ENCODE measurements at places on chromosomes 1 and 21. TPM values are rescaled to one million over a fixed set of nuclear protein-coding genes. Genes with fewer than 3 reads are reported as not detected.

DNA sequence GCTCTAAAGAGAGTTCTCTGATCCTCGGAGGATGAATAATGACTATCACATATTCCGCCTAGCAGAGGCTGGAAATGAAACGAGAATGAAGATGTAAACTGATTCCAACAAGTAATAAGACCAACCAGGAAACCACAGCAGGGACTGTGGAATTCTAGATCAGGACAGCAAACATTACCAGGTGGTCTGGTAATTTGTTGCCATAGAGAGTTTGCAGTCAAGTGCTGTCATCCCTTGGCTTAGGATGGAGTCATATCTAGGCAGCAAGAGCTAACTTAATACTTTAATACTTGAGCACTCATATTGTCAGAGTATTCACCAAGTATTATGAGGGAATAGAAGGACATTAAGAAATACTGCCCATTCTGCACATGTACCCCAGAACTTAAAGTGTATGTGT lies 45.1 kb upstream of the MUTYH start:
- no peak for DNase-seq

DNA sequence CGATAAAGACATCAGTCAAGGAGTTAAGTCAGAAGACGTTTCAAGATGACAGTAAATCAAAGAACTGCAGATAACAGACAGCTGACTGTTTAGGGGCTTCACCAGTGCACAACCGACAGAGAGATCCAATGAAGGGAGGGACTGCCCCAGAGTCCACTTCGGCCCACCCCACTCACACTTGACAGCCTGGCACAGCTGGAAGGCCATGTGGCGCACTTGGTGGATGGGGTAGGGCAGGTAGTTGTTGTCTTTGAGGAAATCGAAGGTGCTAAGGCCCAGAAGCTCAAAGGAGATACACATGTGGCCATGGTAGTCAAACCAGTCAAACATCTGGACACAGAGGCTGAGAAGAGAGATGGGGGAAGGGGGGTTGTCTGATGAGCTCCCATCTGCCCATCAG lies 4.4 kb upstream of the SCAMP3 start:
- no peak for DNase-seq

- peak; percentile 76 for DNase-seq
Measured at GRCh38 chr1:22745669-22746585, 35.3 kb downstream of the EPHB2 start.

- no peak for DNase-seq
Measured at GRCh38 chr1:15066191-15066590, 87.4 kb upstream of the TMEM51 start.

LEFTY2 gene
- total RNA-seq: not detected

DNA sequence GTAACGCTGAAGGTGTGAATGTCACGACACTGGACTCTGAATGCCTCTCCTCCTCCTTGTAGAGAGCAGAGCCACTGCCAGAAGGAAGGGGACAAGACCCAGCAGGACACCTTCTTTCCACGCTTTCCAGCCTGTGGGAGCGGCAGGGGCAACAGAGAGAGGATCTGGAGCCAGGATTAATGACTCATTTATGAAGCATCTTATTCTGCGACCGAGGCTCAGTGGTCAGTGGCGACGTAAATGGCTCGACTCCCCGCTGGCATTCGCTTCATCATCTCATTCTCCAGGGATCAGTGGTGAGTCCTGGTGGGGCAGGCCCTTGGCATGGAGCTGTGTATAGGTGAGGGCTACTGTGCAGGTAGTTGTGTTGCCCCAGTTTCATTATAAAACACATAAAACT lies 4.6 kb downstream of the SLC37A1 start:
- no peak for DNase-seq

DNA sequence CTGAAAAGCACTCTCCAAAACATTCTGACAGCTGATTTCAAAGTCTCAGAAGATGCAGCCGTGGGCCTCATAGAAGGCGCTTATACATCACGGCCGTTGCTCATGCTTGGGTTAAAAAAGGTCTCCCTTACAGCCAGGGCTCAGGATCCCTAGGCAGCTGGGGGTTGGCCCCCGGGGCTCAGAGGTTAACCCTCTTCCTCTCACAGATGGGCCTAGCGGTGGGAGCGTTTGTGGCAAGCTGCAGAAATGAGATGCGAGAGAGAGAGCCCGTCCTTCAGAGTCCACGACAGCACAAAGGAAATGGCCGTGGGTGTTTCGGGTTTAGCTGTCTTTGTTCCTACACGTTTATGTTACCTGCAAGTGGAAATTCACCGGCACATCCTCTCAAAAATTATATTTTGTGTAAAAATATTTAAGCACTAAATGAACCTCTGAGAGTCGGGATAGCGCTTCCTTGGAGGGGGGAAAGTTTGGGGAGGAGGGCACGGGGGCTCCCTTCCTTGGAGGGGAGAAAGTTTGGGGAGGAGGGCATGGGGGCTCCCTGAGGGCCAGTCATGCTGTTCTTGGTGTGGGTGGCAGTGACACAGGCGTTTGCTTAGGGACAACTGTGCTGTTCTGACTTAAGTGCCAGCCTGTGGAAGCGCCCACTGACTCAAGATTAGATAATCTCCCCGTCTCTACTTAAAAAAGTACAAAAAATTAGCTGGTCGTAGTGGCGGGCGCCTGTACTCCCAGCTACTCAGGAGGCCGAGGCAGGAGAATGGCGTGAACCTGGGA lies 20.5 kb upstream of the PRDM15 start:
- DNase-seq: no peak

PALMD gene
- total RNA-seq: 3.0 TPM

DNA sequence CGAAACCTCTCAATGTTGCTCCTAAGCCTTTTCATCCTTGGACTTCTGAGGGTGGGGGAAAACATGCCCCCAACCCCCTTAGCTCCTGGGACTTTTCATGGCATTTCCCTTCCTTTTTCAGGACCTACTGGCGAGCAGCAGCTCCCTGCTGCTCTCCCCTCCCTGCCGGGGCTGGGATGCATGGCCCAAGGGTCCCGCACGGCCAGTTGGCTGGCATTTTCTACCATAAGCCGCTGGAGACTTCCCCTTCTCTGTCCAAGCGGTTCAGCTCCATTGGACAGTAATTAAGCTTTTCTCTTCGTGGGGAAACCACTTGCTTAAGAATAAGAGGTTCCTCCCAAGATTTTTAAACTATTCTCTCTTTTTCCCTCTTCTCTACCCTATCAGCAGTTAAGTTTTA lies 52.8 kb downstream of the FCRL5 start:
- no peak for DNase-seq

KAZN gene
- 17.1 TPM for total RNA-seq

SERPINC1 gene
- not detected for total RNA-seq

DNA sequence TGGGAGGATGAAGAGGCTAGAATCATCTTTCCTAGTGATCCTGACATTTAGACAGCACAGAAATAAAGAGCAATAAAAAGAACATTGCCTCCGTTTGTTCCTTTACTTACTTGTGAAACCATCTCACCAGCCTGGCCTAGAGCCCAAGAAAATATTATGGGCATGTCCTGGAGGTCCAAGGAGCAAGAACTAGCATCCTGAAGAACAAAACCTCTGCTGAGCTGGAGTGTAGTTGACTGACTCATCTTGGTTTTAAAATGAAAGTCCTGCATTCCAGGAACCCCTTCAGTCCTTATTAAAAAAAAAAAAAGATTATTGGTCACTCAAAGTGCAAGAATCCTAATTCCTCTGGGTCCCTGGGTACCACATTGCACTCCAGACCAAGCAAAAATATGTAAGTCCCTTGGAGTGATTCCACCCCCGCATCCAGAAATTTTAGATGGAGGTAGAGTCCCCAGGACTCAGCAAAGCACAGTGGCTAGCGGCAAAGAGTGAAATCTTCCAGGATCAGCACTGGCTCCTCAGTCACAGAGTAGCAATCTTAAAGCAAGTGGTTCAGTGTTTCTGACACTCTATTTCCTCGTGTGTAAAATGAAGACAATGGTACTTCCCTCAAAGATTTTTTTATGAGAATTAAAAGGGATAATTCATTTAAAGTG lies 7.0 kb downstream of the SMCP start:
- DNase-seq: no peak

DNA sequence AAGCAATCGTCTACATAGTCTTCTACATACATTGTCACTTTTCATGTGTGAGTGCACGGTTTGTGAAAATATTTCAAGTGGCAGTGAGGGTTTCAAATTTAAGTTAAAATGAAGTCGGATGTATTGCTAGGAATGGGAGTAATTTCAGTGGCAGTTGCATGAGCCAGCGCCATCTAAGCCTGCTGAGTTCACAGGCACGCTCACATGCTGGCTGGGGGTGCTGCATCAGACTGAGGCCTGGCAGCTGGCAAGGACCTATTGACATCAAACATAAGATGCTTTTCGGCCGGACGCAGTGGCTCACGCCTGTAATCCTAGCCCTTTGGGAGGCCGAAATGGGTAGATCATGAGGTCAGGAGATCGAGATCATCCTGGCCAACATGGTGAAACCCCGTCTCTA lies 80.7 kb downstream of the UBE4B start:
- DNase-seq: no peak

GRCh38 chr1:180031664-180032063 lies 77.1 kb downstream of the CEP350 start:
- no peak for DNase-seq

DNA sequence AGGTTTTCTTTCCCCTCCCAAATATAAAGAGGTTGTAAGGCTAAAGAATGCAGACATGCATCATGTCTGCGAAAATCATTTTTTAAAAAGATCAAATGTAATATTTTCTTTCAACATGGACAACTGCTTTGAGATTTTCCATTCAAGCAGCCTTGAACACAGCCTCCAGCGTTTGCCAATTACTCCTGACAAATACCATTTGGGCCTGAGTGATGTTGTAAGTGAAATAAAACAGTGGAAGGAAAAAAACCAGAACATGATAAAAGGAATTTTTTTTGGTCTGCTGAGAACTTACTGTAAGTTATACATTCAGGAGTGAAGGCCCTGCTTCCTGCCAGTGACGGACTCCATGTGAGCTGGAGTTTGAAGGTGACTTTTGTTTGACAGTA lies 37.2 kb downstream of the SETD4 start:
- DNase-seq: no peak

DNA sequence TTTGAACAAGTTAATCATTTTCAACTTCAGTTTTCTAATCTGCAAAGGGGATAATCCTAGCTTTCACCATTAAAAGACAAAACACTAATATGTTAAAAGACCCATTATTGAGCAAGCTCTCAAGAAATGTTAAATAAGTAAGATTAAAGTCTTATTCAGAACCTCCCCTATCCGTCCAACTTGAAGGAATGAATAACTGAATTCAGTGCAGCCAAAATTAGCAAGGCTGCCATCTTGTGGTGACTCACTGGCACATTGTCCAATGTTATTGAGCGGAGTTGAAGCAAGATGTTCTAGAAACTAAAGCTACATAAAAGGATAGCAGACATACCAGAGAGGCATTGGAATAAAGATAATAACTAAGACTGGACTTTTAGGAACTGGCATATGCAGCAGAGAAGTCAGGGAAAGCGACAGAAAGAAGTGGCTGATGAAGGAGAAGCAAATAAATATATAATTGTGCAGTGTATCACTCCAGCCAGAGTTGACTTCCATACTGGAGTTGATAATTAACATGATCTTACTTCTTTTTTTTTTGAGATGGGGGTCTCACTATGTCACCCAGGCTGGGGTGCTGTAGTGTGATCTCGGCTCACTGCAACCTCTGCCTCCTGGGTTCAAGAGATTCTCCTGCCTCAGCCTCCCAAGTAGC lies 8.2 kb upstream of the CAP1 start:
- peak; percentile 72 for DNase-seq

TMEM81 gene
- 2.9 TPM for total RNA-seq

- DNase-seq: no peak
Measured at GRCh38 chr1:153976819-153977249, 640 bp downstream of the JTB start.

DNA sequence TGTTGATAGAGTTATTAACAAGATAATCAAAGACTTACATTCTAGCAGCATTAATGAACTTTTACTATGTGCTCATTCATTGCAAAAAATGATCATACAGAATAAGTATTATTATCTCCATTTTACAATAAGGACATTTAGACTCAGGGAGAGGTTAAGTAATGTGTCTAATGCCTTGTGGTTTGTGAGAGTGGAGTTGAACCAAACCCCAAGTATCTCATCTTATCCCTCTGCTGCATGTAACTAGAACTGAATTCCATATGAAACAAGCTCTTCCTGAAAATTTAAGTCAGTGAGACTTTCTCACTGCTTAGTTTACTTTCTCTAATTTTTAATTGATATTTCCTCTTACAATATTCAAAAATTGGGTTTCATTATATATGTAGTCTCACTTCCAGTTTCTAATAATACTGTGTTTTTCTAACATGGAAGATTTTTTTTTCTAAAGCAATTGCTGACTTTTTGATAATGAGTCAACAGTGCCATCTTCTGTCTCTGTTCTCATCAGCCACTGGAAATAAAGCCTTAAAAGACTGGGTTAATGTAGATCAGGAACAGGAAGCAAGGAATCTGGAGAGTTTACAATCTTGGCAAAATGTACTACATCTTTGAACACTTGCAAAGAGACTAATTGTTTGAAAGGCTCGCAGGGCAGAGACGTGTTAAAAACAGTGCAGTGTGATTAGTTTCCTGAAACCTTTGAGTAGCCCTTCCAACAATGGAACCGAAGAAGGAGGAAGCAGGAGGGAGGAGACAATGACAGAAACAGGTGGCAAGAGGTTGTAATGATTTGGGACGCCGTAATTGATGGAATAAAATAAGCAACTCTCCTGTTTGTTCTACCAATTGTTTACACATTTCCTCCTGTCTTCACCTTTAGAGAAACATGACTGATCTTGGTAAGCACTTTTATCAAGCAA lies 567.6 kb downstream of the MRPL39 start:
- DNase-seq: no peak

MARCKSL1 gene
- total RNA-seq: 40.0 TPM

URB2 gene
- 3.4 TPM for total RNA-seq

ERG gene
- total RNA-seq: 3.3 TPM

- DNase-seq: no peak
Measured at GRCh38 chr1:104953555-104953954, 1203.9 kb downstream of the AMY1C start.

NBPF20 gene
- total RNA-seq: 1.5 TPM

CAMK2N1 gene
- 79.8 TPM for total RNA-seq

PARS2 gene
- 13.5 TPM for total RNA-seq

GJB5 gene
- total RNA-seq: not detected

GRCh38 chr1:97563926-97564325 lies 356.9 kb downstream of the DPYD start:
- no peak for DNase-seq

IL10 gene
- not detected for total RNA-seq

CCDC27 gene
- total RNA-seq: not detected

- no peak for DNase-seq
Measured at GRCh38 chr1:156655151-156655903, 13.4 kb downstream of the BCAN start.

GRCh38 chr1:44217809-44218410 lies 4.6 kb downstream of the DMAP1 start:
- peak; percentile 88 for DNase-seq

SPRR1A gene
- not detected for total RNA-seq

AMY2B gene
- 24.2 TPM for total RNA-seq

LY9 gene
- total RNA-seq: 1.9 TPM

ATP1A4 gene
- total RNA-seq: not detected

KRTAP13-2 gene
- not detected for total RNA-seq

DNA sequence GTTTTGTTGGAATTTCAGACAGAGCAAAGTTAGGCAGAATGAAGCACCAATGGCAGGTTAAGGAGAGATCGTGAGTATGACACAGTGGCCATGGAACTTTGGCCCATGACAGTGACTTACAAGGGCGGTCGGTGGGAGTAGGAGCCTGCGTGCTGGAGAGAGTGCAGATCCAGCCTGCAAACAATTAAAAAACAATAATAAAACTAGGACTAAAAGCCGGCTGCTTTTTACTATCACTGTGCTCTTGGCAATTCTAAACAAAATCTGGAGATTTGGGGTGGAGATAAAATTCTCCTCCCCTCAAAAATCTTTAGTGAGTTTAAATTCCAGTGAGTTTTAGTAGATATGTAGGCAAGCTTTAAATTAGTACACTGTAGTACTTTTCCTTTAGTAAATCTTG lies 96.9 kb downstream of the DHRS3 start:
- DNase-seq: no peak

ECE1 gene
- 103 TPM for total RNA-seq

UBE2U gene
- not detected for total RNA-seq

All from transverse colon (tissue), 4 donors.